ENCODE measurements at places on chromosomes 11 and 22.

GRCh38 chr22:27197052-27197451 is 539.7 kb downstream of the MIAT start:
- no peak for DNase-seq

- no peak for DNase-seq
These were observed 426.0 kb upstream of the ISX start for GRCh38 chr22:34639911-34640310.

- no peak for DNase-seq
These were observed 79.5 kb downstream of the TIMP3 start for GRCh38 chr22:32880893-32881596.

- DNase-seq: no peak
These were observed 33.1 kb downstream of the EIF3F start for GRCh38 chr11:8020244-8020597.

- DNase-seq: no peak
These were observed 2.8 kb upstream of the NARS2 start for GRCh38 chr11:78577495-78577894.

- no peak for DNase-seq
These were observed 460.7 kb downstream of the INSC start for GRCh38 chr11:15575409-15575808.

Data from HCEC 1CT (cell line).